Eye (tissue), 1 donor: ENCODE measurements at places on chromosomes 7 and 10.

GRCh38 chr7:76074972-76075370, 27.1 kb downstream of the MDH2 start:
- no peak for DNase-seq

GRCh38 chr7:7566651-7567611, at the start of gene MIOS:
Gene MIOS (plus strand): TSS chr7:7566884. CDS start chr7:7572476, 5,592 bp downstream.
- peak; percentile 90 for DNase-seq

DNA sequence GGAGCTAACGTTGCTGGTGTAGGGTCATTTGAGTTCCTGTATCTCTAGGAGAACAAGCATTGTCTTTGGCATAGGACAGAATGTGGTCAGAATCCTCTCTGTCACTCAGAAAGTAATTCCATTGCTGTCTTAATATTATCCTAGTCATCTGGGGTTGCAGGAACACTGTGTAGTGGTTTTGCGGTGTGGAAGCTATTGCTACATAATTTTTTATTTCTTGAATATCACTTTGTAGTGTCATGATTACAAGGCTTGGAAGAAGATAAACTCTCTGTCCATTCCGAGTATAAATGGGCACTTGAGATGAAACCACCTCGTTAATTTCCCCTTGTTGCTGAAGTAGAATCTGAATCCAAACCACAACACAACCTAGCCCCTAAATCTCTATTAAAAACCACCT, 919.2 kb downstream of the LRMDA start:
- DNase-seq, result no peak

DNA sequence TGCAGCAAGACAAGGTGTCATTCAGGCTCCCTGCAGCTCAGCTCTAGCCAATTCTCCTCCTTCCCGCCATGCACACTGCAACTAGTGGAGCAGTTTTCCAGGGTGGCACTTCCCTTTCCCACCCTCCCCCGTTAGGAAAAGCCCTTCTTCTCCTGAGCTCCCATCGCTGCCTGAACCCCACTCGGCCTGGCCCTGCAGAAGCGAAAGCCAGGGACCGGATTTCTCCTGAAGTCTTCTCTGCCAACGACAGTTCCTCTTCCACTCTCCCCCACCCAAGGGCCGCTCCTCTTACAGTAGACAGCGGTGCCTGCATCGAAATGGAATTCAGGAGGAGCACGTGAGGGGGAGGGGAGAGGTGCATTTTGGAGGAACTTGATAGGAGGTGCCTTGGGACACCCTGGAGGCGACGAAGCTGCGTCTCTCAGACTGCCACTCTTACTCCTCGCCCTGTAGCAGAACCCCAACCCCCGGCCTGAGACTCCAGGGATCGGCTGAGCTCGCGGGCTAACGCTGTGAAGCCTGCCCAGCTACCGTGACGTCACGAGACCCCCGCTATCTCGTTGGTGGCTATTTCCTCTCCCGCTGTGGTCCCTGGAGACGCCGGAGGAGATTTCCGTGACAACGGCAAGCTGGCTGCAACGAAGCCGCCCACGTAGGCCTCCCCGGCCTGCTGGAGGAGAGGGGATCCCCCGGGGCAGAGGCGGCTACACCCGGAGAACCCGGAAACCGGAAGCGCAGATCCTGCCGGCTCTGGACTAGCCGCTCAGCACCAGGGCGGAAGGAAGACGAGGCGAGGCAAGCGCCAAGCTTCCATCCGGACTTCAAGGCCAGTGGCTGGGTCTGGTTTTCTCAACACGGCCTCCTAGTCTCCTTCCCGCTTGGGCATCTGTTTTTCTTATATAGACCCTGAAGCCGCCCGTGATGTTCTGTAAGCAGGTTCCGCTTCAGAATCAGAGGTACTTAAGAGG, 109.7 kb downstream of the RALA start:
- peak; percentile 100 for DNase-seq

- no peak for DNase-seq
Observed at GRCh38 chr7:44798649-44799305, 2.3 kb downstream of the PPIA start.

- no peak for DNase-seq
Observed at GRCh38 chr7:43590862-43591557, 8.1 kb downstream of the STK17A start.

- no peak for DNase-seq
Observed at GRCh38 chr7:112510001-112510742, 29.4 kb downstream of the LSMEM1 start.

DNA sequence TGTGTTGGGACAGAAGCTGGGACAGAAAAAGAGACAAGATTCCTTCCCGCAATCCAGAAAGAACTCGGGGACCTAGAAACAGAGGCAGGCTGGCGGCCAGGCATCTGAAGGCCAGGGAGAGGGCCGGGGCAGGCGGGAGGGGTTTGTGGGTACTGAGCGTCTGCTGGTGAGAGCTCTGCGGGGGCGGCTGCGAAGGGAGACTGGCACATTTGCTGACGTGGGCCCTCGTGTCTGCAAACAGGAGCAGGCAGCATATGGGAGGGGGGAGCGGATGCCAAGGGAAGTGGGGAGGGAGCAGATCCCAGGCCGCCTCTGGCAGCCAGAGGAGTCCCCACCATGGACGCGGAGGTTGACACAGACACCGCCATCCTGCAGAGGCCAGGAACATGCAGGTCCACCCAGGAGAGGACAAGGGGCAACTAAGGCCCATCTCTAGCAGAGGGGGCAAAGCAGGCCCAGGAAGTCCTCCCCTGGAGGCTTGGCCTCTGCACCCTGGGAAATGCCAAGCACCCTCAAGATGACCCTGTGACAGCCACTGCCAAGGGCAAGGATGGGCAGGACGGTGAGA, 32.2 kb downstream of the KCNH2 start:
- no peak for DNase-seq

DNA sequence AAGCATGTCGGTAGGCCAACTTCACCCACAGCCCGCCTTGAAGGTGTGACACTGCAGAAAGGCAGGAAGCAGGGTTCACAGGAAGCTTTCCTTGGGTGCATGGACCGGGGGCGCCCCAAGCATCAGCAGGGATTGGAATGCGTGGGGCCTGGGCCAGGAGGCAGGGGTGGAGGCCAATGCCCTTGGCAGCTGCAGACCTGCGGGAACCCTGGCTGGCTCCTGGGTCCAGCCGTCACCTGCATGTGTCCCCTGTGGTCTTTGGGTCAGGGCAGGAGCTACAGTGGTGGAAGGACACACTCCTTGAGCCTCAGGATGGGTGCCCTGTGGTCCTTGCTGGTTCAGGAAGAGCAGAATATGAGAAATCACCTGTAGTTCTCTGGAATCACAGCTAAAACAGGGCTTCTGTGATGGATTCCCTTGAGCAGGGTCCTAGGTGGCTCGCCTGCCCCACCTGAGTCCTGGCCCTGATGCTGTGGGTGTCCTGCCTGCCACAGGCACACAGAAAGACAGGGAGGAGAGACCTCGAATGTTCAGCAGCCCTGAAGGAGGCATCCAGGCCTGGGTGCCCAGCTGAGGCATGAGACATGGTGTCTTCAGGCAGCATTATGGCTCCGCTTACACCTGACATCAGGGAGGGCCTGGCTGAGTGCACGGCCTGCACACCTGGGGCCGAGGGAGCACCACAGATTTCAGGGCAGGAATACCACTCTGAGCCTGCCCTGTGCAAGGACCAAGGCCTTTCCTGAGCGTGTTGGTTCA, 15.1 kb downstream of the ANTXRL start:
- no peak for DNase-seq

DNA sequence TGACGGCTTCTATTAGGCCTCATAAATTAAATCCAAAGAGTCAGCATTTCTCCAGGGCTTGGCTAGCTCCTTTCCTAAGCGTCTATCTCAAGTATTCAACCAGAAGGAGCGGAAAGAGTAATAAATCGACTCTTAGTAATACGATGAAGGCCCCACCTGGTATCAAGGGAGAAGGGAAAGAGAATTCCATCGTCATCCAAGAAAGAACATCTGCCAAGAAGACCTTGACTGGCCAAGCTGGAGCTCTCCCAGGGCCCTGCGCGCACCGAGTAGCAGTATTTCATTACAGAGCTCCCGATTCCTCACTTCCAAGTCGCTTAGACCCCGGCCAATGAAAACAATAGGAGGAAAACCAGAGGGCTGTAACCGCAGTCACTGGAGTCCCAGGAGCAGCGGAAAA, 178.0 kb upstream of the FRMD4A start:
- DNase-seq, result peak; percentile 24

- peak; percentile 89 for DNase-seq
Observed at GRCh38 chr7:85186083-85186520, 754 bp downstream of the SEMA3D start.

DNA sequence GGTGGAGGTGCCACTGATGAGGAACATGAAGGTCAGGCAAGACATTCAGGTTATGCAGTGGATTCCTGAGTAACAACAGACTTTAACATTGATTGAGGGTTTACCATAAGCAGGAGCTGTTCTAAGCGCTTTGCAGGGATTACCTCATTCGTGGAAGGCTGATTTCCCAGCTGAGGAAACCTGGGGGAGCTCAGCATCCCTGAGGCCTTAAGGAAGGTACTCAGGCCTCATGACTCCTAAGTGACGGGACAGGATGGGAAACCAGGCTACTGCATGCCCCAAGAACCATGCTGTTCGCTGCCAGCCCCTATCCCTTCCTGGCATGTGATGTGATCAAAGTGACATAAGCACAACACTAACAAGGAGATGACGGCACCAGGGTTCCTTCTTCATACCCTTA, 143.6 kb upstream of the NFE2L3 start:
- peak; percentile 20 for DNase-seq

- DNase-seq, result no peak
Observed at GRCh38 chr10:24944512-24945255, 7.7 kb downstream of the PRTFDC1 start.

GRCh38 chr10:109933984-109934565, 10.8 kb upstream of the XPNPEP1 start:
- no peak for DNase-seq
